ENCODE measurements at places on chromosomes 7 and 10.

- no peak overlapping the region for H3K4me3 ChIP-seq
- no peaks in the 10 kb centered on the region for H3K4me1 ChIP-seq
- DNase-seq: no peak
- H3K27me3 ChIP-seq: no peaks in the 10 kb centered on the region
- H3K36me3 ChIP-seq: no peaks in the 10 kb centered on the region
- H3K27ac ChIP-seq: no peak overlapping the region
These were observed 385.5 kb upstream of the HPS1 start for GRCh38 chr10:98832196-98832595.

- H3K4me1 ChIP-seq: no peaks in the 10 kb centered on the region
- no peak overlapping the region for H3K4me3 ChIP-seq
- no peak for DNase-seq
- H3K36me3 ChIP-seq: no peaks in the 10 kb centered on the region
- no peak overlapping the region for H3K27ac ChIP-seq
These were observed 119.4 kb downstream of the PTPRN2 start for GRCh38 chr7:158468181-158468580.

GRCh38 chr7:129247087-129247486 is 22.3 kb downstream of the AHCYL2 start:
- no peak overlapping the region for H3K27ac ChIP-seq
- H3K36me3 ChIP-seq: no peaks in the 10 kb centered on the region
- no peak for DNase-seq

DNA sequence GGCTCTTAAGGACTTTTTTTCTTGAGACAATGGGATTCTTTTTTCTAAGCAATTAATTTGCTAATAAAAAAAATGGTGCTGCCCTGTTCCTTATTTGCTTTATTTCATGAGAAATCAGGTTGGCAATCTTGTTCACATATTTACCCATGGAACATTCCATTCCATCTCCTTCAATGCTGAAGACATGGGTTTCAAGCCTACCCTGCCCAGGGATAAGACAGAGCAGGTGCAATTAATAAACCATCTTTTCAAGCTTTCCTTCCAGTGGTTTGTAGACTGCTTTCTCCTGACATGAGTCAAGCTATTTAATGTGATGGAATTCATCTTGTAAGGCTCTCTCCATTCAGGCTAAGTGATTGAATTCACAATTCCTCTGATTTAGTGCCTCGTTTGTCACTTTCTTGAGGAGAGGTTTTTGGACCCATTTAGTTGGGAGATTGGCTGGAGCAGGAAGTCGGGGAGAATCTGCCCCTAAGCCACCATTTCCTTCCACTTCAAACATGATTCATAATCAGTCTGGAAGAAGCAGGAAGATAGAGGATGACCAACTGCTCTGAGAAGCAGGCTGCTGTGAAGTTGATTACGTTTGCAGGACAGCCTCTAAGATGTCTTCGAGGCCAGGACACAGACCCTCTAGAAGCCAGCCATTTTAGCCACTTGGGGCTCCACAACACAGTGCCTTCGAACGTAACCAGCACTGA is 552.4 kb upstream of the GALNT17 start:
- no peaks in the 10 kb centered on the region for H3K4me1 ChIP-seq
- no peak overlapping the region for H3K27ac ChIP-seq
- no peaks in the 10 kb centered on the region for H3K27me3 ChIP-seq
- DNase-seq: no peak
- no peaks in the 10 kb centered on the region for H3K36me3 ChIP-seq

DNA sequence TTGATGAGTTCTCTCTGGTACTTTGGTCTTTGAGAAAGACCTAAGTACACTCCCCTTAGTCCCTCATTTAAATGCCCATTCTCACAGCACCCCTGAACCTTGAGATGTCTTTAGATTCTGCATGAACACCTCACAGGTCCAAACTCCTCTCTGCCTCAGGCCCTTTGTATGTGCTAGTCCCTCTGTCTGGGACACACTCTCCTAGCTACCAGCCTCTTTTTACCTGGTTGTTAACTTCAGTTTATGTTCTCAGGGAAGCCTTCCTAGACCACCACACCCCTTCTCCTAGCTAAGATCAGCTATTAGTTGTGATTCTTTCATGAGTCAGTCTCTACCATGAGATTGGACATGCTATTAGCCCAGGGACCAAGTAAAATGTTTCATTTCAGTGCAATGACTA is 86.4 kb downstream of the PLCE1 start:
- no peaks in the 10 kb centered on the region for H3K36me3 ChIP-seq
- no peak for DNase-seq
- H3K4me1 ChIP-seq: peaks cover 6% of the 10 kb centered on the region

GRCh38 chr10:96272316-96273280 is 1.2 kb upstream of the BLNK start:
- H3K4me3 ChIP-seq: no peak overlapping the region
- no peaks in the 10 kb centered on the region for H3K27me3 ChIP-seq
- H3K36me3 ChIP-seq: no peaks in the 10 kb centered on the region
- H3K4me1 ChIP-seq: peaks cover 8% of the 10 kb centered on the region
- H3K27ac ChIP-seq: peak overlapping the region; percentile 64
- no peak for DNase-seq

- H3K27ac ChIP-seq: no peak overlapping the region
- no peaks in the 10 kb centered on the region for H3K27me3 ChIP-seq
- no peak overlapping the region for H3K4me3 ChIP-seq
- DNase-seq: no peak
These were observed 18.5 kb upstream of the SERPINE1 start for GRCh38 chr7:101108330-101108857.

GRCh38 chr10:129648856-129649255 is 181.8 kb downstream of the MGMT start:
- no peak overlapping the region for H3K4me3 ChIP-seq
- H3K27me3 ChIP-seq: no peaks in the 10 kb centered on the region
- H3K4me1 ChIP-seq: no peaks in the 10 kb centered on the region
- no peak for DNase-seq

Measured in breast epithelium (tissue), 4 donors.